ENCODE measurements at places on chromosomes 2 and 18. TPM values are rescaled to one million over a fixed set of nuclear protein-coding genes. Genes with fewer than 3 reads are reported as not detected.

Gene BUB1
- 2.3 TPM for total RNA-seq

Gene CPLX4
- not detected for total RNA-seq

Gene POMC
- total RNA-seq = 1.8 TPM

Gene PARD6G
- total RNA-seq = 2.0 TPM

Gene CNOT11
- total RNA-seq = 54.4 TPM

Gene AMMECR1L
- 13.1 TPM for total RNA-seq

Gene PLB1
- total RNA-seq = 4.9 TPM

Gene GALNT5
- total RNA-seq = 45.5 TPM

GRCh38 chr2:239106314-239106908 is 258.5 kb downstream of the TWIST2 start:
- DNase-seq = no peak

- peak; percentile 58 for DNase-seq
Observed at GRCh38 chr18:50192995-50193795, 1.8 kb downstream of the MYO5B start.

GRCh38 chr2:121257480-121257840 is 27.5 kb downstream of the TFCP2L1 start:
- no peak for DNase-seq

GRCh38 chr2:176554101-176555048 is 285.1 kb downstream of the MTX2 start:
- DNase-seq = no peak

DNA sequence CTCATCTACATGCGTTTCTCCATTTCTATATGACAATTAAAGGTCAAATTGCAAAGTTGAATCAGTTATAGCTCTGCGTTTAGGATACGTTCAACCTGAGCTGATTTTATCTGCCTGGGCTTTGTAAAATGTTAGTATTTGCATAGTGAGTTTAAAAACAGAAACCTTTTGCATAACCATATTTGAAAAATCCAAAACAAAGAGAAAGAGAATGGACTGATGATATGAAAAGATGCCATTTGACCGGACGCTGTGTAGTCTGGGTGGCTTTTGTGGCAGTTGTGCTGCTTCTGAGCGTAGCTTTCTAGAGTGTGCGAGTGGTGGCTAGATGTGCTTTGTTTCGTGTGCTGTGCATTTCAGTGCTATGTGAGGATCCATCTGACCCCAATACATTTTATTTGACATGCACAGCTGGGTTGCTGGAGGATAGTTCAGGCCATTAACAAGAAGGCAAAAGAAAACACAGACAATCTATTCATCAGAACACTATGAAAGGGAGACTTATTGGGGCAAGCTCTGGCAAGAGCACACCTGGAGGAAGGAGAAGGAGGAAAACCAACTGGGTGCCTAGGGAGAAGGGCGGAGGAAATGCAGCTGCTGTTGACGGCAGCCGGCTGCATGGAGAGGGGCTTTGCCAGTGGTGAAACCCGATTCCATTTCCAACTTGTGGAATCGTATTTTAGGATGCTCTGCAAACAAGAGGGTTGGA is 126.8 kb downstream of the ACOXL start:
- no peak for DNase-seq

GRCh38 chr18:9959564-9959963 is 45.7 kb downstream of the VAPA start:
- DNase-seq = no peak

DNA sequence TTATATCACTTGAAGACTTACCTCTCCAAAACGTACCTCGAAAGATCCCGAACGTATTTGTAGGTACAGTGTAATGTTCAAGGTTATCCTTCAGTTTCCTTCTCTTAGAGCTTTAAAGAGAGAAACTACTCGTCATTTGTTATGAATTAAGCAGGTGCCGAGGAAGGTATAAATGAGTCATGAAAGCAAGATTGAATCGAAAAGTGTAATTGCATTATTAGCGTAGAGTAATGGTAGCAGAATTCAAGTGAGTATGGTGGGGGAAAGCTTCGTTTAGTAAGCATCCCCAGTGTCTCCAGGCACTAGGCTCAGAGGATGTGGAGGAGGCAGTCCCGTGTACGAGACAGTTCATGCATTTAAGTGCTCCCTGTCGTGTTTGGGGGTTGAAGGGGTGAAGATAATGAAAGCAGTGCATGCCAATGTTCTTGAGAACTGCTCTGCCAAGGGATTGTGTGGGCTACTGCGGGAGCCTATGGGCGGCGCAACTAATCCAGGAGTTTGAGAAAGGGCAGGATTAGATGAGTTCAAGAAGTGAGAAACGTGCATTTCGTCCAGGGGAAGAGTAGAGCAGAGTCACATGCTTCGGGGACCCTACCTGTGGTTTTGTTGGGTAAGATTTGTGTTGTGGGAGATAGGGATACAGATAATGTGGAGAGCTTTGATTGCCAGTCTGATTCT is 858 bp downstream of the POLR1B start:
- DNase-seq = no peak

GRCh38 chr18:25278394-25278793 is 73.6 kb downstream of the ZNF521 start:
- DNase-seq = no peak

DNA sequence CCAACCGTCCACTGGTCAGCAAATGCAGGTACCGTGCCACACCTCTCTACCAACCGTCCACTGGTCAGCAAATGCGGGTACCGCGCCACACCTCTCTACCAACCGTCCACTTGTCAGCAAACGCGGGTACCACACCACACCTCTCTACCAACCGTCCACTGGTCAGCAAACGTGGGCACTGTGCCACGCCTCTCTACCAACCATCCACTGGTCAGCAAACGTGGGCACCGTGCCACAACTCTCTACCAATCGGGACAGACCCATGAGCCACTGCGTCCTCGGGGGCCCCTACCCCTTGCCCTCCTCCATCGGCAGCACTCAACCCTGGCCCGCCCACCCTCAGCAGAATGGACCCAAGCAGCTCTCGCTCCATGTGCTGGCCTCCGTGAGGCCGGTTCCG is 226.4 kb upstream of the SALL3 start:
- peak; percentile 30 for DNase-seq

DNA sequence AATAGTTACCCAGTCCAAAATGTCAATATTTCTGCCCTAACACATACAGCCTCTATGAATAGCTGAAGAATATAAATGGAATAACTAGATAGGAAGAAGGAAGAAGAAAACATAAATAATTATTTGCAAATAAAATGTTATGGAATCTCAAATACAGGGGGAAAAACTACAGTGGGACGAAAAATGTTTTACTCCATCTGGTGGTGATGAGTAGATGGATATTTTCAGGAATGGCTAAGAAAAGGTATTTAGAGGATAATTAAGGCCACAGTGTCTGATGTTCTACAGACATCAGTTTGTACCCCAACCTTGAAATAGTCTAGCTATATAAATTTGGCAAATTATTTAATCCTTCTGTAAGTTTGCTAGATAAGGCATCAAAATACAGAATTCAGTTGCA is 178.1 kb upstream of the FSHR start:
- DNase-seq = no peak

All from mucosa of descending colon (tissue), 3 donors.